ENCODE measurements at places on chromosomes 7 and 10.

DNA sequence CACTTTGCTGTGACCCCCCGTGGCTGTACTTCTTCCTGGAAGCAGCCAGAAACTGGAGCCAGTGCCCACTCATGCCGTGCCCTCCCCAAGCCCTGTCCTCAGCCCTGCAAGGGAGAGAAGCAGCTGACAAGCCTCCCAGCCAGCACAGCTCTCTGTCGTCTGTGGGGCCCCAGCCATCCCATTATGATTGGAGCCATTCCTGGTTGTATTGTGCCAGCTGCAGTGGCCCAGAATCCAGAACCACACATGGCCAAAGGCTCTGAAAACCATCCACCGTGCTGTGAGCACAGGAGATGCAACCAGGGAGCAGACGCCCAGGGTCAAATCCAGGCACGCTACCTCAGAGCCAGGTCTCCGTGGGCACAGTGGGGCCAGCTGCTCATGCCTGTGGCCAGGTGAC, 18.7 kb downstream of the GRID2IP start:
- no peak for DNase-seq

- DNase-seq = no peak
These were observed 21.5 kb downstream of the GET4 start for GRCh38 chr7:897771-898376.

GRCh38 chr10:48632166-48632565, 27.3 kb upstream of the ARHGAP22 start:
- DNase-seq = no peak

- DNase-seq = no peak
These were observed 162.7 kb downstream of the AKR1D1 start for GRCh38 chr7:138238734-138239659.

DNA sequence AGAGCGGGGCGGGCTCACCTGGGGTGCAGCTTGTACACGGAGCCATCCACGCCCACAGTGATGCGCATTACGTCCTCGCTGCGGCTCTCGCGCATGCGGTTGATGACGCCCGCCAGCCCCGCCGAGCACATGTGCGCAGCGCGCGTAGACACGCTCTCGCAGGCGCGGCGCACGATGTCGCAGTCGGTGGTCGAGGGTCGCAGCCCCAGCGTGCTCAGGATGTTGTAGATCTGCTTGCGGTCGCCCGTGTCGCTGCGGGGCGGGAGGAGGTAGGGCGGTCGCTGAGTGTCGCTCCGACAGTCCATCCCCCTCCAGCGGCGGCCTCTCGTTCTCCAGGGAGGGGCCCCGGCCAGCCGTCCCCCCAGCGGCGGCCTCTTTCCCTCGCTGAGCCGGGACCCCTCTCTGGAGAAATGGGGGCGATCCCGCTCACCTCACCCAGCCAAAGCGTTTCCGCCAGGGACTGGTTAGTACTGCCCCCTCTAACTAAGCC, 4.4 kb upstream of the MYL7 start:
- no peak for DNase-seq

GRCh38 chr10:17062009-17062408, 67.6 kb downstream of the CUBN start:
- DNase-seq = no peak

DNA sequence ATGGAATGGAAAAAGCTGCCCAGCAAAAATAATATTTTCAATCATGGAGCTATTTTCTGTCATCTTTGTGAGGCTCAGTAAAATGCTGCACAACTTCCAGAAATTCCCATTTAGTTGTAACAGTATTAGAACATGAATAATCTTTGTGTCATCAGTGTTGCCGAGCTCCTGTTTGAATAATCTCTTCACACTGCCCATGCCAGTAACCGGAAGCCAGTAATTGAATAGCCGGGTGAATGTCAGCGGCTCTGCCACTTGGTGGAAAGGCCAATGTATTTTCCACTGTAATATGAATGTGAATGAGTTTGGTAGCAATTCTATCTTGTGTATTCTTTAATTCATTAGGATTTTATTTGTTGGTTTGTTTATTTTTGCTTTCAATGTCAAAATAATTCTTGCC, 172.5 kb upstream of the INSYN2A start:
- DNase-seq = no peak

DNA sequence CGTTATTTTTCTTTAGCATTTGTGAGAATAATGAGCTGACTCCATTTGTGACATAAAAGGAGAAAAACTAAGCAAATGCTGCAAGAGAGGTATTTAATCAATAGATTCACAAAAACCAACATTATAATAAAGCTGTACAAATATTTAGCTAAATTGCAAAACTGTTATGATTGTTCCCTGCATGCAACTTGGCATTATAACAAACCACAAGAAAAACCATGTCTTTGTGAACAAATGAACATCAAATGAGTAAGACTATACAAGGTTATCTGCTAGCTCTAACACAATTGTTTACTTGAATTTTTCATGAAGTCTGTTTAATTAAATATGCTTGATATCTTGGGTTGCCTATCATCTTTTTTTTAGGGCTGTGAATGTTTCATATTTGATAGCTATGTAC, 50.8 kb upstream of the PPP1R9A start:
- no peak for DNase-seq

DNA sequence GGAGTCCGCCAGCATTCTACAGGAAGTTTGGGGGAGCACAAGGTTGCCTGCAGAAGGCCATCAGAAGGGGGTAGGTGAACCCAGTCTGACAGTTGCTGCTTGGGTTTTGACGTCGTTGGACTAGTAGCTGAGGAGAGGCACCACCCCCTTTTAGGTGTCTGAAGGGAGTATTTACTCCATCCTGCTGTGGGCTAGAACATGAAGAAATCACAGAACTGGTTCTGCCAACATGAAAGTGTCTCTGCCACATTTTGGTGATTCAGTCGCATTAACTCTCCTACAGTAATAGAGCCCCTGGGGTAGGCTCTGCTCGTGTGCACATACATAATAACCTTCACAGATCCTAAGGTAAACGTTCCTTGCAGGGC, 834 bp upstream of the TRIL start:
- DNase-seq = no peak

GRCh38 chr7:7220821-7221220, 38.5 kb downstream of the C1GALT1 start:
- no peak for DNase-seq

- no peak for DNase-seq
These were observed 145.2 kb downstream of the ST7 start for GRCh38 chr7:117098457-117098856.

DNA sequence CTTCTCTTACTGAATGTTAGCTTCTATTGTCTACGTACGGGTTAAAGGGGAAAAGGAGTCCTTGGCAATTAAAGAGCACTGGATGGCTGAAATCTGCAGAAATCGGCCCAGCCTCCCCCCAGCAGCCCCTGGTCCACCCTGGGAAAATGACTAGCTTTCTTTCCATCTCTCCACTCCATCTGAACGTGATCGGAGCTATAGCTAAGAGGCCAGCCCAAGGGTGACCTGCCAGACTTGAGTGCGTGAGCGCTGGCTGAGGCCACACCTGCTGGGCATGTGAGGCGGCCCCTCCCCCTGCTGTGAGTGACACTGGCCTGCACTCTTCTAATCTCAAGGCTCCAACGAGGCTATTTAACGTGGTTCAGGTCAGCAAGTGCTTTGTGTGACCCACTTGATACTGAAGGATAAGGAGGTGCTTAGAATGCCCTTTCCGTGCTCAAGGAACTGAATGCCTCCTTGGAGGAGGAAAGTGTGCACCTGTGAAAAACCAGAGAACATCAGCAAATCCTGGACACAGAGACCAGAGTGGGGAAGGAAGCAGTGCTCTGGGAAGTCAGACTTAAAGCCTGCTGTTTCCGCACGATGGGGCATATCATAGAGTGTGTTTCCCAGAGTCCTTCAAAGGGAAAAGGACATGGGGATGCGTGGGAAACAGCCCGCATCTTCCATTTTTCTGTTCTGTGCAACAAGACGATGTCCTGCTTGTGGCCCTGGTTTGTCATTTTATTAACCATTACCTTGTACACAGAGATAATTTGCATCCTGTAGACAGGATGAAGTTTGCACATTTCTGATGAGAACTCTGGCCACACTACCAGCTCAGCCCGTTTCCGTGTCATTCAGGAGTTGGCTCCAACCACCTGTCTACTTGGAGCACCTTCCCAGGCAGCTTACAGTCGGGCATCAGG, 12.5 kb upstream of the MNX1 start:
- DNase-seq = no peak

DNA sequence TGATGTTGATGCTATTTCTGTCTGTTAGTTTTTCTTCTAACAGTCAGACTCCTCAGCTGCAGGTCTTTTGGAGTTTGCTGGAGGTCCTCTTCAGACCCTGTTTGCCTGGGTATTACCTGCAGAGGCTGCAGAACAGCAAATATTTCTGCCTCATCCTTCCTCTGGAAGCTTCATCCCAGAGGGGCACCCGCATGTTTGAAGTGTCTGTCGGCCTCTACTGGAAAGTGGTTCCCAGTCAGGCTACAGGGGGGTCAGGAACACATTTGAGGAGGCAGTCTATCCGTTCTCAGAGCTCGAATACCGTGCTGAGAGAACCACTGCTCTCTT, 13.3 kb upstream of the CYP3A5 start:
- DNase-seq = no peak
